Kidney glomerular epithelial cell (primary cell): ENCODE measurements at places on chromosomes 6 and 20.
A peak's percentile ranks its signal among the peaks of the same experiment; 100 is the strongest.

GRCh38 chr20:59005523-59006166 lies 1.4 kb downstream of the CTSZ start:
- no peak for DNase-seq

DNA sequence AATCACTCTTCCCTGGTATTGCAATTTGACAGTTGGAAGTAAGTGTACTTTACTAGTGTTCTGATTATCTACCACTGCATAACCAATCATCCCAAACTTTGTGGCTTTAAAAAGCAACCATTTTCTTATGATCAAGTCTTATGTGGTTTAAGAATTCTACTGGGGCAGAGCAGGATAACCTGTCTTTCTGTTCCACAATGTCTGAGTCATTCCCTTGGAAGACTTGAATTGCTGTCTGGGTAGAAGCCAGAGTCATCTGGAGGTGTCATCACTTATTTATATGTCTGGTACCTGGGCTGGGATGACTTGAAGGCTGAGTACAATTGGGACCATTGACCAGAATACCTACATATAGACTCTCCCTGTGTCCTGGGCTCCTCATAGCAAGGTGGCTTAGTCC lies 644.3 kb downstream of the HDGFL1 start:
- DNase-seq: no peak

- no peak for DNase-seq
Measured at GRCh38 chr6:26459023-26459810, 1.5 kb downstream of the BTN2A1 start.

- DNase-seq: no peak
Measured at GRCh38 chr6:169726049-169726400, 1.7 kb upstream of the PHF10 start.

- peak; percentile 62 for DNase-seq
Measured at GRCh38 chr6:26576929-26577719, 19.6 kb upstream of the ABT1 start.

- DNase-seq: no peak
Measured at GRCh38 chr20:63652192-63652980, 838 bp downstream of the STMN3 start.

DNA sequence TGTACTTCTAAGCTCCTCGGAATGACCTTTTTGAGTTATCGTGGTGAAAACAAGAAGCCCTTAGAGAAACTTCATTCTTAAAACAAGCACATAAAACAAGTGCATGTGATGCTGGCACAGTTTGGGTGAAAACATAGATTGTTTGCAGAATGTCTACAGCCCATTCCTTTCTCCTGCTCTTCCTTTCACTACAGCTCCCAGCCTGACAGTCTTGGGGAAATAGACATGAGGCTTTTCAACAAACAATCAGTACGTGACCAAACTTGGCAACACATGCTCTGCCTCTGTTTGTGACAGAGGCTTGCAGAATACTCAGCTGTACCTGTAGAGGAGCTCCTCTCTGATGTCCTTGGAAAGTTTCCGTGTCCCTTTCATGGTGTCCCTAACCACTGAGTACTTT lies 321.6 kb downstream of the ZFAND3 start:
- DNase-seq: no peak

GRCh38 chr6:6399568-6399967 lies 79.1 kb upstream of the F13A1 start:
- no peak for DNase-seq

GRCh38 chr6:166499350-166500163 lies 86.9 kb downstream of the RAMACL start:
- no peak for DNase-seq

DNA sequence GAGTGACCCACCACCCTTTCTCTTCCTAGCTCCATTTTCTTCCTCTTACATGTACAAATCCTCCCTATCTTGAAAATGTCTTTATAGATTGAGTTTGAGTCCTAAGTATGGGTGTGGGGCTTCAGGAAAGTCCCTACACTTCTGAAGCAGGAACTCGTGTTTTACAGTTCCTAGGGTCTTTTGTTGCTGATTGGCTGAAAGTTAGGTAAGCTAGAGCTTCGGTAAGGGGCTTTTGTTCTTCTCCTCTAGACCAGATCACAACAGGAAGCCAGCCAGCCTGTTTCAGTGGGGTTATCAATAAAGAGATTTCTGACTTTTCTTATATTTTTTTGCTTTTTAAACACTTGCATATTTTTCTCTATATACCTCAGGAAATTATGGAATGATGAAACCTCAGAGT lies 51.3 kb downstream of the CNR1 start:
- no peak for DNase-seq

- DNase-seq: no peak
Measured at GRCh38 chr6:159777240-159777904, 12.0 kb downstream of the TCP1 start.

DNA sequence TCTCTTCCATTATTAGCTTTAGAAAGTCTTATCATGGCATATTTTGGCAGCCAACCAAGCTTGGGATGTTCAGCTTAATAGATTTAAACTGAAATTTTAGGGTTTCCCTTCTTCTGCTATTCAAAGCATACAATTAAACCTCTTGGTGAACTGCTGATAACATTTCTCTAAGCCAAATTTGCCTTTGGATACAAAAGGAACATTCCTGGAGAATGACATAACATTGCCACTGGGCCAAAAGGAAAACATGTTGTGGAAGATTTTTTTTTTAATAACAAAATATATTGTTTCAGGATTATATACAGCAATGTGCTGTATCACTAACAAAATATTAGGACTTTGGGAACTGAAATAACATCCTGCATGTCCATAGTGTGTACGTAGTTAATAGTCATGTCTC lies 215.1 kb upstream of the TBX18 start:
- DNase-seq: no peak

GRCh38 chr6:7730001-7730783 lies 4.3 kb downstream of the BMP6 start:
- no peak for DNase-seq

GRCh38 chr6:29938746-29939508 lies 3.4 kb upstream of the HLA-A start:
- DNase-seq: no peak

GRCh38 chr6:3379482-3380060 lies 77.3 kb downstream of the SLC22A23 start:
- no peak for DNase-seq

DNA sequence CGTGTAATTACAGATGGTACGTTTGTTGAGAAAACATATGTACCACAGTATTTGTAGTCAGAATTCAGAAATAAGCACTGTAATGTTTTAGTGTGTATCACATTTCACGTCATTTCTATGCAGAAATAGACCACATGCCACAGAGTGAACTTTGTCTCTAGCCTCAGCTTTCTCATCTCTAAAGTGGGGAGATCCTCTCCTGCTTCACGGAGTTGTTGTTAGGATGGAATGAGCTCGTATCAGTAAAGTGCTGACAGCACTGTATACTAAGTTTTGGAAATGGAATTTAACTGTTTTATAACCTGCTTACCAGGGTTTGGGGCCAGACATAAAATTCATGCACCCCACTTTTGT lies 34.2 kb upstream of the PXDC1 start:
- DNase-seq: no peak

DNA sequence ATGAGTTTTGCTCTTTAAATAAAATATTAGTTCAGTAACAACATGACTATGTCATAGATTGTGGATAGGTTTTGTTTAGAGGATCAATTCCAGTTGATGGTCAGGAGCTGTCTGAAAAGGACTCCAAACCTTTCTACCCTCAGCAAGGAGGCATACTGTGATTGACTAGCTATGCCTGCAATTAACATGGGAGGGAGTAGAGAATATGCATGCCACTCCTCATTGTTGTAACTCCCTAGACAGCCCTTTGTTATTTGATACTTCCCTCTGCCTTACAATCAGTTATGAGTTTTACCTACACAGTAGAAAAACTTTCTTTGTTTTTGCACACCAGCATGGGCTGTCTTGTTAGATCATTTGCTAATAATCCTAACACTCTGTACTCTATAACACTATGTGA lies 1418.5 kb downstream of the KHDRBS2 start:
- DNase-seq: no peak

DNA sequence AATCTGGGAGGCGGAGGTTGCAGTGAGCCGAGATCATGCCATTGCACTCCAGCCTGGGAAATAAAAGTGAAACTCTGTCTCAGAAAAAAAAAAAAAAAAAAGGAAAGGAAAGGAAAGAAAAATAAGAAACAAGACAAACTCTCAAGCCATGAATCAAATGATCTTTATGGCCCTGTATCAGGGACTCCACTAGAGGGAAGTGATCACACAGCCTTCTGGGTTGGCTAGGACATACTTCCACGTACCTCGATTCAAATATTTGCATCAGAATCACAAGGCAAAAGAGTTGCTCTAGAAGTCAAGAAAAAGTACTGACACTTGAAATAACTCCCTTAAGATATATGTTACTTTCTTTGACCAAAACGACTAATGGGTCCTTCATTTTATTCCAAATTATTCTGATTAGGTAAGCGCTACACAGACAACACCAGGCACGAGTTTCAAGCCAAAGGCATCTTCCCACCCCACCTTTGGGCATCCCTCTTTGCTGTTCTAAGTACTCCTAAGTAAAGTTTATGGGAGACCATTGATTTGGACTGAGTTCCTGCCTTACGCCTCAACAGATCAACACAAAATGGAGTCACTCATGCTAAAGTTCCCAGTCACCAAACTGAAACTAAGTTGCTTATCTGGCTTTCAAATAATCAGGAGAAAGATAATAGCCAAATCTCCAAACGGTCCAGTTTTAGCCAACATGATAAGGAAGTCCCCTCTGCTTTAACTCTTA lies 77.5 kb upstream of the NT5E start:
- DNase-seq: no peak

GRCh38 chr6:42392833-42393232 lies 58.9 kb downstream of the TRERF1 start:
- DNase-seq: peak; percentile 16

DNA sequence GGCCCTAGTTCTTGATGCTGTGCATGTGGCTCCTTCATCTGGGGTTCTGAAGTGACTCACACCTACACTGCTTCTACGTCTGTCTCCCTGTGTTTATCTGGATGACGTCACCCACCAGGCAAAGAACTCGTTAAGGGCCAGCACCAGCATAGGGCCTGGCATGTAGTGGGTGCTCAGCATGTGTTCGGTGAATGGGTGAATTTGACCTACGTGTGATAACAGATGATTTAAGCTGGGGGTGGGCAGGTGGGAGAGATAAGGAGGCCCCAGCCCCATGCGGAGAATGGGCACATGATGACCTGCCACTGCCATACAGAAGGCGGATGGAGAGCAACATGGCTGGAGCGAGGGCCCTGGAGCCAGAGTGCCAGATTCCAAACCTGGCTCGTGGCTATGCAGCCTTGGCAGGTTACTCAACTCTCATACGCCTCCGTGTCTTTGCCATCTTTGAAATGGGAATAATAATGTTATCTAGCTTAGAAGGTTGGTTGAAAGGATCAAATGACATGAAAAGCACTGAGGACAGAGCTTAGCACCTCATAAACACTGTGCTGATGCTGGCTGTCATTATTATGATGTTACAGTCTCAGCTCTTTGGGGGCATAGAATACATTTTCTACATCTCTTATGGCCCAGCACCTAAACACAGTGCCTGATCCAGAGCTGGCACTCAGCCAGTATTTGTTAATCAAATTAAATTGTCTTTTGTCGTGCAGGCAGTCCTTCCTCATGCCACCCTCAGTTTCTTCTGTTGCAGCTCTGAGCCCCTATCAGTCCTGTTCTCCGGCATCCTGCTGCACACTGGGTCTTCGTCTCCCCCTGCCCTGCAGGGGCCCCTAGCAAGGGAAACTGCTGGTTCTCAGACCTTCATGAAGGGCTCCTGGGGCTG lies 39.6 kb downstream of the VEGFA start:
- peak; percentile 58 for DNase-seq

GRCh38 chr6:151885234-151885633 lies 77.8 kb downstream of the ESR1 start:
- no peak for DNase-seq

DNA sequence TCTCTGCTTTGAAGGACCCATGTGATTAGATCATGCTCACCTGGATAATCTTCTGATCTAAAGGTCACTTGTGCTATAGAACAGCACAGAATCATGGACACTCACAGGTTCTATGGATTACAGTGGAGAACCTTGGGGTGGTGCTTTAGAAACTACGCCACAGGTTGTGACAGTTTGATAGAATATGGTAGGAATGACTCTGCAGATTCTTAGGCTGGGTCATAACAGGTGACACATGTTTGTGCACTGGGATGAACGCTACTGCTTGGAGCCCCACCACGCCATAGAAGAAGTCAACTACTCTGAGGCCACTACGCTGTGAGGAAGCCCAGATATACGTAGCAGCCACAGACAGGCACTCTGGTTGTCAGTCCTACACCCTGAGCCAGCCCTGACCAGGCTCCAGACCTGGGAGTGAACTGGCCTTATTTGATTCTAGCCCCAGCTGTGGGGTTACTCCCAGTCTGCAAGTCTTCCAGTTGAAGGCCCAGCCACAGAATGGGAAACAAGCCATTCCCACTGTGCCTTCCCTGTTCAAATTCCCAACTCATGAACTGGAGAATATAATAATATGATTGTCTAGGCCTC lies 99.0 kb upstream of the SLC24A3 start:
- no peak for DNase-seq

DNA sequence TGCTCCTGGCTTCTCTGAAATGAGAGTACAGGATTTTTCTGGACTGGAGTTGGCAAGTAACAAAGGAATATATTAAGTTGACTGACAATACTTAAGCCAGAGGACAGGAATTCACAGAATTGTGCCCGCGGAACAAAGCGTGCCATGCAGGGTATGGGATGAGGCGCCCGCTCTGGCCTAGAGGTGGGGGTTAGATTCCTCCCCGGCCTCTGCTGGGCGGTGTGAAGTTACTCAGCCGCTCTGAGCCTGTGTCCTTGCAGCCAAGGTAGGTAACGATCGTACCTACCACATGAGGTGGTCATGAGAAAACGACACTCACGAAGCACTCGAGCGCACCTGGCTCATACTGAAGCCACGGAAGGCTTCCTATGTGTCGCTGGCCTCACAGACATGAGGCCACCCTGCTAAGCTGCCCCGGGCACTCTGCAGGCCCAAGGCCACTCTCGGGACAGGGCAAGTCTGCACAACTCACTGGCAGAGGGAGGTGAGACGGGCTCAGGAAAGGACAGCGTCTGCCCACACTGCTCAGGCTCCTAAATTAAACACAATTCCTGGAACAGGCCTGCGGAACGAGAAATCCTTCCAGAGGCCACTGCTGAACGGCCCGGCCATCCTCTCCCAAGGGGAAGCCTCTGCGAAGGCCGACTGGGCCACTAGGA lies 70.8 kb downstream of the PSMG4 start:
- no peak for DNase-seq

GRCh38 chr6:52641388-52641787 lies 29.5 kb upstream of the TMEM14A start:
- DNase-seq: no peak

- DNase-seq: no peak
Measured at GRCh38 chr6:123640567-123641187, 3.9 kb upstream of the TRDN start.
